ENCODE measurements at places on chromosomes 7 and 10. TPM values are rescaled to one million over a fixed set of nuclear protein-coding genes. Genes with fewer than 3 reads are reported as not detected.

Gene AKAP9
- 108 TPM for total RNA-seq

Gene CPN1
- not detected for total RNA-seq

GRCh38 chr7:50607524-50608125 lies 42.4 kb upstream of the DDC start:
- no peaks in the 10 kb centered on the region for H3K27me3 ChIP-seq
- peaks cover 19% of the 10 kb centered on the region for H3K36me3 ChIP-seq
- no peak overlapping the region for H3K4me3 ChIP-seq
- H3K27ac ChIP-seq = no peak overlapping the region
- no peak for DNase-seq

DNA sequence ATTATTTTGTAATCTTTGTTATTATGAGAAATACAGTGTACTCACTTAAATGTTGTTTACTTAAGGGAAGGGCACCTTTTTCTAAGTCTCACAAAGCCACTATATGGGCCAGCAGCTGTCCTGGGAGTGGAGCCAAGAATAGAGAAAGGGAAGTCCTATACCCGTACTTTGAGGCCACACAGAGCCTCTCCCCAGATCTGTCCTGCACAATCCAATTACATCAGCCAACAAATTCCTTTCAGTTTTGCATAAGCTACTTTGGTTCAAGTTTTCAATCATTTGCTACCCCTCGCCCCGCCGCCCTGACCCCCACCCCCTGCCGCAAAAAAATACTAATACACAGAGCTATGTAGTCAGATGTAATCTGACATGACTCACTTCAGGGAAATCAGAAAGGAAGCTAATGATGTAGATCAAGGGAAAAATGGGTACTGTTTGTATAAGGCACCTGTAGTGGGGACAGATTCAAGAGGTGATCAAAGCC lies 297.4 kb upstream of the NEBL start:
- H3K27ac ChIP-seq = peak overlapping the region; percentile 78
- peaks cover 14% of the 10 kb centered on the region for H3K36me3 ChIP-seq
- no peak for DNase-seq
- peaks cover 27% of the 10 kb centered on the region for H3K4me1 ChIP-seq
- H3K4me3 ChIP-seq = no peak overlapping the region

DNA sequence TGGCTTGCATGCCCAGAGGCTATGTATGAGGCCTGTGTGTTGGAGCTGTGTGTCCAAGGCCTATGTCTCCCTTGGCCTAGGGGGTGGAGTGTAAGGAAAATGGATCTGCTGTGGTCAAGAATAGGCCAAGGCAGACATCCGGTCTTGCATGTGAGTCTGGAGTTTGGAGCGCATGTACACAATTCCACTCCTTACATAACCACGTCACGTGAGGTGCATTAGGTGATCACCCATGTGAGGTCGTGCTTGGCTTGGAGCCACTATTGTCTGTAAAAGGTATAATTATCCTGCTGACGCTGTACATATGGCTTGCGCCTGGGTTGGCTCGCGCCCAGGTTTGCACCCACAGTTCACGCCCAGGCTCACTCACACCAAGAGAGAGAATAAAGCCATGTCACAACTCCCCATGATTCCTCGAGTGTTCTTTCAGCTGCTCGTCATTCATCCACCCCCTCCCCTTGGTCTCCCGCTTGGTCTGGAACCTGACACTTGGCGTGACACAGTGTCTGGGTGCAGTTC lies 105.5 kb downstream of the BICC1 start:
- no peak overlapping the region for H3K4me3 ChIP-seq
- peaks cover 12% of the 10 kb centered on the region for H3K4me1 ChIP-seq
- DNase-seq = no peak
- H3K27me3 ChIP-seq = no peaks in the 10 kb centered on the region

DNA sequence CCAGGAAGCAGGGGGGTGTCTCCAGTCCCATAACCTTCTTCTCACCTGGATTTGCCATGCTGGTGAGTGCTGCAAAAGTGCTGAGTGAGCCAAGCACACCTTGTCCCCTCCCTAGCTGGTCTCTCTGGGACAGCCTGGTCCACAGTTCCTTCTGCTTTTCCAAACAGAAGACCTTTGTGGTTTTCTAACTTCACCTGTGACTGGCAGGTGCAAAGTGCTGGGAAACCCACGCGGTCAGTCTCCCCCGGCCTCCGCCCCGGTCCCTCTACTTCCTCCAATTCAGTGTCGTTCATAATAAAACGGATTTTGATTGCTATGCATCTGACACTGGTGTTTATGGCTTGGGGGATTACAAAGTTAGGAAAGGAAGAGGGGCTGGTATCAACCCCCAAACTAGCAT lies 37.1 kb downstream of the RBAK start:
- H3K27me3 ChIP-seq = peaks cover 55% of the 10 kb centered on the region
- no peak for DNase-seq
- H3K27ac ChIP-seq = no peak overlapping the region
- H3K36me3 ChIP-seq = no peaks in the 10 kb centered on the region
- H3K4me3 ChIP-seq = no peak overlapping the region

Gene PTPN20
- not detected for total RNA-seq

DNA sequence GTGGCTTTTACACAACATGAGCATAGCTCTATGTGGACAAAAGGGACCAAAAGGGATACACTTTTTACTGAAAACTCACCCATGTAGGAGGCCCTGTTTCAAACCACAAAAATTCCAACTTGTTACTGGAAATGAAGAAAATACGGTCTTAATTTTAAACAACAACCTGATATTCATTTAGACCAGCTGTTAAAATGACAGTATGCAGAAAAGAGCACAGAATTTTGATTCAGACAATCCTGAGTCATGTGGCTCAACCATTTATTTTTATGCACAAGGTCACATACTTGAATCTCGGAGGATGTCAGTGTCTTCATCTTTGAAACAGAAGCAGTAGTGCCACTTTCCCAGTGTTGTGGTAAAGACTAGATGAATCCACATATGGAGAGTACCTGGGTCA lies 426.5 kb upstream of the NFE2L3 start:
- no peak overlapping the region for H3K27ac ChIP-seq
- H3K27me3 ChIP-seq = no peaks in the 10 kb centered on the region
- peaks cover 24% of the 10 kb centered on the region for H3K4me1 ChIP-seq
- no peak overlapping the region for H3K4me3 ChIP-seq
- H3K36me3 ChIP-seq = no peaks in the 10 kb centered on the region

Gene OPALIN
- total RNA-seq = not detected

GRCh38 chr10:84542522-84543490 lies 214.4 kb downstream of the CCSER2 start:
- no peaks in the 10 kb centered on the region for H3K36me3 ChIP-seq
- H3K4me3 ChIP-seq = no peak overlapping the region
- no peak overlapping the region for H3K27ac ChIP-seq
- peaks cover 75% of the 10 kb centered on the region for H3K27me3 ChIP-seq
- no peak for DNase-seq
- H3K4me1 ChIP-seq = peaks cover 16% of the 10 kb centered on the region

Gene RHOBTB1
- 50.3 TPM for total RNA-seq

Data from mesothelial cell of epicardium (in vitro differentiated cells).